ENCODE measurements at places on chromosomes 1 and 21. TPM values are rescaled to one million over a fixed set of nuclear protein-coding genes. Genes with fewer than 3 reads are reported as not detected.
A peak's percentile ranks its signal among the peaks of the same experiment; 100 is the strongest.

Gene CYP4A11
- not detected for total RNA-seq

DNA sequence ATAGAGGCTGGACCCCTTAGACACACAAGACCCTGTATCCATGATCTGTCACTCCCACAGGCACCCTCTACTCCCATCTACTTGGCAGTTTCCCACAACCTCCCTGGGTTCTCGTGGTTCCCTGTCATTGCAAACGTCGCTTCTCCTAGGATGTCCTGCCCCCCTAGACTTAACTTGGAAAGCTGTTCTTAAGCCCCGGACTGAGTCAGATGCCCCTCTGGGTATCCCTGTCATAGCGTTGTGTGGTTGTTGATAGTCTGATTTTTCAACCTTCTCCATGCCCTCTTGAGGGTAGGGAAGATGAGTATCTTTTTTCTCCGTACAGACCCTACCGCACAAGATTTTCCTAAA lies 11.8 kb downstream of the RCC1 start:
- DNase-seq = no peak
- no peaks in the 10 kb centered on the region for H3K36me3 ChIP-seq
- peak overlapping the region; percentile 91 for H3K27ac ChIP-seq
- no peaks in the 10 kb centered on the region for H3K4me1 ChIP-seq
- peak overlapping the region; percentile 78 for H3K4me3 ChIP-seq

- no peak for DNase-seq
- no peaks in the 10 kb centered on the region for H3K27me3 ChIP-seq
- H3K36me3 ChIP-seq = no peaks in the 10 kb centered on the region
- H3K27ac ChIP-seq = no peak overlapping the region
- H3K4me3 ChIP-seq = no peak overlapping the region
- H3K4me1 ChIP-seq = peaks cover 16% of the 10 kb centered on the region
Observed at GRCh38 chr1:169576935-169577331, 9.3 kb downstream of the F5 start.

Gene PCBP3
- 0.75 TPM for total RNA-seq

GRCh38 chr1:53082826-53083455 lies 20.9 kb downstream of the PODN start:
- H3K27ac ChIP-seq = no peak overlapping the region
- H3K4me1 ChIP-seq = no peaks in the 10 kb centered on the region
- no peaks in the 10 kb centered on the region for H3K36me3 ChIP-seq
- H3K27me3 ChIP-seq = no peaks in the 10 kb centered on the region
- no peak overlapping the region for H3K4me3 ChIP-seq

DNA sequence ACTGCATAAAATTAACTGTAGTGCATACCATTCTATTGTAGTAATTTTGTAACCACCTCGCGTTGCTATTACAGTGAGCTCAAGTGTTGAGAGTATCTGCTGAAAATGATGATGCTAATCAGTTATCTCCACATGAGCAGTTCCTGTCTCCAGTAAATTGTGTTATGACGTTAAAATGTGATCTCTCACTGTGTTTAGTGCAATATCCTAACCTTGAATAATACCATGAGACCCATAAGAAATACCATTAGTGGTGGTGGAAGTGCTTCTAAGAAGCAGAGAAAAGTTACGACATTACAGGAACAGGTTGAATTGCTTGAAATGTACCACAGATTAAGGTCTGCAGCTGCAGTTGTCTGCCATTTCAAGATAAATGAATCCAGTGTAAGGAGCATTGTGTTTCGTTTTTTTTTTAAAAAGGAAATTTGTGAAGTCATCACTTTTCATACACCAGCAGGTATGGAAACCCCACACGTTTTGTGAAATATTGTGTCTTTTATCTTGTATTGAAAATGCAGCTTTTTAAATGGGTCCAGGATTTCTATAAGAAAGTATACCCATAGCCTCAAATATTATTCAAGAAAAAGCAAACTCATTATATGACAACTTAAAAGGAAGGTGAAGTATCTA lies 72.5 kb downstream of the ANGPTL1 start:
- no peaks in the 10 kb centered on the region for H3K27me3 ChIP-seq
- 0 out of 2 replicates have a peak, but pooled peaks cover 3% of the 10 kb centered on the region for H3K4me1 ChIP-seq

DNA sequence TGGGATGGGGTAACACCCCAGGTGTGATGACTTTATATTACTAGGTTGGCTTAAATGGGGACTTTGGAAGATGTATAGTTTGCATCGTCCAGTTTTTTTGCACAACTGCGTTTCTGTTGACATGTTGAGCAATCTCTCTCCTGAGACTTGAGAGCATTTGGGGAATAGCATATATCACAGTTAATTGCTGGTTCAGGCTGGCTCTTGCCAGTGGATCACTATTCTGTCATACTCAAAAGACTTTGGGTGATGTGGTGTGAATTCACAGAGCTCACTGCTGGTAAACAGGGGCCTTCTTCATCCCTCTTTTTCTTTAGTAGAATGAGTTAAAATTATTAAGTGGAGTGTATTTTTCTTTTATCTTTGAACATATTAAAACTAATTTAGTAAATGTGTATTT lies 44.3 kb downstream of the LHX9 start:
- H3K4me3 ChIP-seq = no peak overlapping the region
- H3K36me3 ChIP-seq = no peaks in the 10 kb centered on the region
- no peak for DNase-seq

DNA sequence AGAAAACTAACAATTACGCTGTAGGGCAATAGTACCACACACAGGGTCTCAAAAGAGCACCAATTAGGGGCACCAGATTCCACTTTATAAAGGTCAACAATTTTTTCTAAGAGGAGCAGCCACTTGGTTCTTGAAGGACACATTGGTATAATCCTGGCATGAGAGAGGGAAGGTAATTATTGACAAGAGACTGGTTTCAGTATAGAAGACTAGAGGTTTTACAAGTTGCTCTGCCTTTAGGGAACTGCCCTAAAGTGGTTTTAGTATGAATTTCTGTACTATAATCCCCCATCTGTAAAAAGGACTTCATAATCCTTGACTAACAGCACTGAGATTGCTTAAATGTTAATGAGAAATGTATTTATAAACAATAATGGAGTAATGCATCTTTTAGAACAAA lies 648.5 kb upstream of the PTBP2 start:
- no peak for DNase-seq
- H3K27ac ChIP-seq = no peak overlapping the region
- H3K27me3 ChIP-seq = no peaks in the 10 kb centered on the region
- H3K4me1 ChIP-seq = no peaks in the 10 kb centered on the region
- H3K4me3 ChIP-seq = no peak overlapping the region

DNA sequence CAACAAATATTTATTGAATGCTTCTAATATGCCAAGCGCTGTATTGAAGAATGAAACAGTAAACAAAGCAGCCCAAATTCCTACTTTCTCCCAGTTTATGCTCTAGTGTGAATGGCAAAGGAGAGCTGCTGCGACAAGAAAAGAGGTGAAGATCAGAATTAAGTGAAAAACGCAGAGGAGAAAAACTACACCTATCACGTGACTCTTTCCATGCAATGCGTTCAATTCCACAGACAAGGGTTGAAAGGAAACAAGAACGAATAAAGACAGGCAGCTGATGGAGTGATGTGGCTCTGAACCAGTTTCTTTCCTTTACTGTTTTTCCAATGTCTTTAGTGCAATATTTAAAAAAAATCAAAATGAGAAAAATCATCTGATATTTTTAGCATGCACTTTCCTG lies 23.6 kb downstream of the MT1HL1 start:
- no peak for DNase-seq
- no peaks in the 10 kb centered on the region for H3K27me3 ChIP-seq
- H3K4me3 ChIP-seq = no peak overlapping the region
- no peak overlapping the region for H3K27ac ChIP-seq

DNA sequence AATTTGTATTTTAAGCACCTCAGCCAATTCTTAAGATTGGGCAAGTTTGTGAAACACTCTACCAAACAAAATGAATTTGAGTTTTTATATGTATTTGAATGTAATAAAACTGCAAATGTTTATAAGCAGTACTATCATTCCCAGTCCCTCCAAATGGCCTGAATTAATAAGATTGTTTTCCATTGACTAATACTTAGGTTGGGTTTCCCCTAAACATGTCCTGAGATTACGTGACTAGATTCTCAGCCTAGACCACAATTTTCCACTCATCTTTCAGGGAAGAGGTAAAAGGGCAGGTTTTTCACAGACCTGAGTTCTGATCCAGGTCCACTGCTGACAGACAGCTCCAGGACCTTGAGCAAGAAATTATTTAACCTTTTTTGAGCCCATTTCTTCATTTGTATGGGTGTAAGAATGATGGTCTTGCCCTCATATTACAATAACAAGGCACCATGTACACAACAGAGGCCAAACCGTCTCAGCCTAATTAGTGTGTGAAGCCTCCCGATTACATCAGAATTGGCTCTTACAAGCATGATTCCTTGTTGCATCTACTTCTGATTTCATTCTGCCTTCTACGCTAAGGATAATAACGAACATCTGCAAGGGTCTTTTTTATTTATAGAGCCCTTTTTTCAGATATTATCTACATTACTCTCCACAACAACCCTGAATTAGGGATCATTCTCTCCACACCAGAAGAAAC lies 51.2 kb downstream of the BEND5 start:
- H3K36me3 ChIP-seq = no peaks in the 10 kb centered on the region
- no peaks in the 10 kb centered on the region for H3K27me3 ChIP-seq
- no peak overlapping the region for H3K4me3 ChIP-seq

Gene KRTAP13-2
- total RNA-seq = not detected

Gene AKNAD1
- total RNA-seq = not detected

- no peak overlapping the region for H3K4me3 ChIP-seq
- peak; percentile 30 for DNase-seq
- no peak overlapping the region for H3K27ac ChIP-seq
- 0 out of 2 replicates have a peak, but pooled peaks cover 7% of the 10 kb centered on the region for H3K4me1 ChIP-seq
- H3K27me3 ChIP-seq = no peaks in the 10 kb centered on the region
Observed at GRCh38 chr1:224149709-224150108, 33.3 kb upstream of the DEGS1 start.

- H3K27me3 ChIP-seq = no peaks in the 10 kb centered on the region
- no peaks in the 10 kb centered on the region for H3K4me1 ChIP-seq
- no peak for DNase-seq
- no peak overlapping the region for H3K4me3 ChIP-seq
Observed at GRCh38 chr1:60103186-60103585, 29.6 kb upstream of the C1orf87 start.

Gene CYP4A22
- total RNA-seq = not detected

GRCh38 chr21:44723177-44724131 lies 12.1 kb upstream of the TSPEAR start:
- no peaks in the 10 kb centered on the region for H3K4me1 ChIP-seq
- no peak overlapping the region for H3K27ac ChIP-seq
- H3K4me3 ChIP-seq = no peak overlapping the region
- no peaks in the 10 kb centered on the region for H3K36me3 ChIP-seq
- DNase-seq = no peak

Gene XKR8
- 10.4 TPM for total RNA-seq

- no peaks in the 10 kb centered on the region for H3K27me3 ChIP-seq
- H3K4me1 ChIP-seq = no peaks in the 10 kb centered on the region
- no peaks in the 10 kb centered on the region for H3K36me3 ChIP-seq
- DNase-seq = no peak
Observed at GRCh38 chr1:68780919-68781318, 284.0 kb upstream of the DEPDC1 start.

Gene SV2A
- total RNA-seq = 4.7 TPM

DNA sequence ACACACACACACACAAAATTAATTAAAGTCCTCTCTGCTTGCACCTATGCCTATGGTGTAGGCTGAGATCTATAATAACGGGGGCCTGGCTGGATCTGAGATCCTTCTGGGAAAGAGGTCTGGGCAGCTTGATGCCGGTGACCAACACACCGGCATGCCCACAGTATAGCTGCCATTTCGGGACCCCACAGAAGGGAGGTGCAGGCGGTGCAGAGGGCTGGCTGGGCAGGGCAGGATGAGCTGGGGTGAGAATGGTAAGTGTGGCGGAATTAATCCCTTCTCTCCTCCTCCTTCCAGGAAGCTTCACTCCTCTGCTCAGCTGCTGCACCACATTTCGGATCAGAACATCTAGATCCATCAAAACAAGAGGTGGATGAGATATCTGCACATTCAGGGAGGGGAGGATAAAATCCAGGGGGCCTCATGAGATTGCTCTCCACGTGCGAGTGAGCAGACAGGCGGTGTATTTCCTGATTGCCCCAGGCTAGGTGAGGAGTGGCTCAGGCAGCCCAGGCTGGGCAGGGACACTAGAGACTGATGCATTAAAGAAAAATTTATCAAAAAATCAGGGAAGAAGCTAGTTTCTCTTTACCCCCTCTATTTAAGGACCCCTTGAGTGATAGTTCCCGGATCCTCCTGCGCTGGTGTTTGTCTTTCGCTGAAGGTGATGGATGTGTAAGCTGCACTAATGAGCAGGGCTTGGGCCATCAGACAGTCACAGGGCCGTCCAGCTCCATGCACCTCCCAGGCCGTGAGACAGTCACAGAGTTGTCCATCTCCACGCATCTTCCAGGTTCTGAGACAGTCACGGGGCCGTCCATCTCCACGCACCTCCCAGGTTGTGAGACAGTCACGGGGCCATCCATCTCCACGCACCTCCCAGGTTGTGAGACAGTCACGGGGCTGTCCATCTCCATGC lies 449.9 kb downstream of the PTPRU start:
- H3K4me3 ChIP-seq = no peak overlapping the region
- no peak for DNase-seq
- no peaks in the 10 kb centered on the region for H3K36me3 ChIP-seq

DNA sequence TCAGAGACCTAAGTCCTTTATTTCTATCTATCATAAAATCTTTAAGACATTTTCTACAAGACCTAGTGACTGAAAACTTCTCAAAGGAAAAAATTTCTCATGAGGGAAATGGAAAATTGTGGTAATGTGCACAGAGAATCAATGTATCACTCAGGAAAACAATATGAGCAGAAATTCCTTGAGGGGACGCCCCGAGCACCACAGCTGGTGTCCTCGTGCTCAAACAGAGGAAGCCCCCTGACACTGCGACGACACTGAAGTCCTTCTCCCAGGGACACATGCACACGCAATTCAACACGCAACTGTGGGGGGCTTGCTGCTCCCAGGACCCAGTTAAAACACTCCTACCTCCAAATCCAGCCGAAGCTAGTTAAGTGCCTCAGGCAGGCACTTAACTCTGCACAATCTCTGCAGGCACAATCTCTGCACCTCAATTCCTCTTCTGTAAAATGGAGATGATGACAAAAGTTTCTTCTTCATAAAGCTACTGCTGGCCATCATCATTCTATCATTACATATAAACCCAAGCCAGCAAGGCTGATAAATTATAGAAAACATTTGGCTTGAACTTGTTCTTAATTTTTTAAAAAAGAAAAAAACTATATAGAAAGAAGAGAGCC lies 16.0 kb downstream of the ZBTB17 start:
- H3K27ac ChIP-seq = no peak overlapping the region
- H3K4me3 ChIP-seq = no peak overlapping the region
- no peaks in the 10 kb centered on the region for H3K36me3 ChIP-seq
- H3K4me1 ChIP-seq = no peaks in the 10 kb centered on the region
- DNase-seq = no peak

Gene PTPN7
- total RNA-seq = not detected

DNA sequence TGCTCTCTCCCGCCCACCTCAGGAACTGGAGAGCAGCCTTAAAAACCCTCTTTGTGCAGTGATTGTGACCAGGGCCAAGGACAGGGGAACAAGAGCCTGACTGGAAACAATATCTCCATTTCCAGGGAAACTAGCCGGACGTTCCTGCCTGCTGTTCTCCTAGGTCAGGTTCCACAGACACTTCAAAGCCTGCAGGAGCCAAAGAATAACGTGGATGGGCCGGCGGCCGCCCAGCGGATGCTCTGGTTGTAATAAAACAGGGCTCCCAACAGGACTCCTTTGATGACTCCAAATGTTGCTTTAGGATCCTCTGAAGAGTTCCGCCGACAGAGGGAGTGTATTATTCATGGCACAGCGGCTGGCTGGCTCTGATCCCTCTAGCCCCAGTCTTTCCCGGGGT lies 162.2 kb downstream of the PLXNA2 start:
- no peak for DNase-seq
- no peaks in the 10 kb centered on the region for H3K4me1 ChIP-seq
- H3K36me3 ChIP-seq = no peaks in the 10 kb centered on the region
- H3K27ac ChIP-seq = no peak overlapping the region
- no peak overlapping the region for H3K4me3 ChIP-seq

All from Caco-2 (cell line).